ENCODE measurements at places on chromosomes 16 and 17.

DNA sequence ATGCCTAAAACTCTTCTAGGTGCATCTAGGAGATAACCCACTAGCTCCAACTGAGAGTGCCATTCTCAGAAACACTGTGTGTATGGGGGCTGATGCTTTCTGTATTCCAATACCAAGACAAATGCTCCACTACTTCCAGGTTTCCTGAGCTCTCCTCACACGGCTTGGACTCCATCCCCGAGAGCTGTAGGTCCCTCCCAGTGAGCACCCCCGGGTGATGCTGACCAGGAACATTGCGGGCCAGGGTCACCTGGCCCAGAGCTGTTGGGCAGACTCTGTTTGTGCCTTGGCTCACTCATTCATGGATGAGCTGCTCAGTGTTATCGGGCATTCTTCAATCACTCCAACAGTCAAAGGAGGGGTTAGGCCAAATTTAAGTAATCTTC lies 7.0 kb downstream of the CUEDC1 start:
- DNase-seq: no peak

GRCh38 chr17:27759528-27759927 lies 40.8 kb downstream of the NOS2 start:
- no peak for DNase-seq

GRCh38 chr17:43907998-43908721 lies 824 bp upstream of the MPP2 start:
- DNase-seq: peak; percentile 91

DNA sequence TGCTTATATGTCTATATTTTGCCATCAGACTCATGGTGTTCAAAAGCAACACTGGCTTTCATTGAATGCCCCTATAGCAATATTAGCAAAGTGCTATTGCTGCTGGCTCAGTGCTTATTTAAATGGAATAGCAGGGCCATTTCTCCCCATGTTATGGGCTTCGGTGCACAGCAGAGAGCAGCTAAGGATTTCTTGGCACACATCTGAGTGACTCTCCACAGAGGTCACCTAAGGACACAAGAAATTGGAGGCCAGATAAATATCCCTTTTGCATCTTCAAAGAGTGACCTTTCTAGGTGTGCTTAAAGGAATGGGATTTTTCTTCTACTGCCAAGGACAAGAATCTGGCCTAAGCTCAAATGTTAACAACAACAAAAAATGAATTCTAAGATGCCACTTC lies 751.8 kb downstream of the CDH11 start:
- no peak for DNase-seq

- DNase-seq: no peak
These were observed 80.9 kb downstream of the SLC6A2 start for GRCh38 chr16:55736671-55737070.

GRCh38 chr17:1021147-1021546 lies 24.2 kb downstream of the TIMM22 start:
- DNase-seq: no peak

DNA sequence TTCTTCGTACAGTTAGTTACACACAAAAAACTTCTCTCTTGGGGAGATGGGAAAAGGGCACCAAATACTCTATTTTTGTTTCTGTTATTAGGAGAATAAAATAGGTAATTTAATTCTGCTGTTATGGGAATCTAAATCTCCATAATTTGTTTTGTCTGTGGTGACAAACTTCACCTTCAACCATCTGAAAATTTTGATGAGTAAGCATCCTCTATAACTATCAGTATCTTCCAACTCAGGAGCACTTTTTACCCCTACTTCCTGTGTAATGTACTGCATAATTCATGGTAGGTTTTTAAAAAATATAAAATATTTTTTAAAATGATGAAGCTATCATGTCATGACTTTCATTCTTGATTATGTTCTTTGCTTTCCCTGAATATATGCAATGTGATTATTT lies 33.6 kb upstream of the CNTNAP4 start:
- DNase-seq: no peak

DNA sequence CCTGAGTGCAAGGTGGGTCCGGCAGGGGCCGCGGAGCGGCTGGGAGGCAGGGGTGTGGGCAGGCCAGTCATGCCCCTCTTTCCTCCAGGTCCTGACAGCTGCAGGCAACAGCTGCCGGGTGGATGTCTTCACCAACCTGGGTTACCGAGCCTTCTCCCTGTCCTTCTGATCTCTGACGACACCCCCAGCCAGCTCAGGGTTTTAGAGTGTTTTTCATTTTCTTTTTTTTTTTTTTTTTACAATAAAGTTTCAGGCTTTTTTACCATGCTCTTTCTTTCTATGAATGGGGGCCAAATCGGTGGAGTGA lies 3.6 kb downstream of the THOC6 start:
- no peak for DNase-seq

GRCh38 chr16:50743581-50744225 lies 1.8 kb downstream of the CYLD start:
- no peak for DNase-seq

GRCh38 chr17:75703591-75703990 lies 17.7 kb upstream of the ITGB4 start:
- DNase-seq: no peak

DNA sequence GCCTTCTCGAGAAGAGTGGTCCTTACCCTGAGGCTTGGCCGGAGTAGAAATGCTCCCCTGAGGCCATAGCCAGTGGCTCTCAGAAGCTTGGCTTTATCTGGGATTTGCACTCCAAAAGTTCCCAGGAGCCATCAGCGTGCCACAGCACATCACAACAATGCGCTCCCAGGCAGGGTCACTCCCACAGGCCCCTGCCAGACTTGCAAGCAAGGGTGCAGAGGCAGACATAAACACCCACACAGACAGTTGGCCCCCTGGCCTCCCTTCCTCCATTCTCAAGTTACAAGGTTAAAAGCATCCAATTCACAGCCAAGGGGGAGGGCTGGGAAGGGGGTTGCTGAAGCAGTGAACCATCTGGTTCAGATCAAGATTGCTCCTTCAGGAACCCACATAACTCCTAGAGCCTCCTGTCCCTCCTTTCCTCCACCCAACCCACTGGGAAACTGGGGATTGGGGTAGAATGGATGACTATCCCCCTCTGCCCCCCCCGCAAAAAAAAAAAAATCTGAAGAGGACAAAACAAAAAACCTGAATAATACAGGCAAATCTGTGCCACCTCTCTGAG lies 1.8 kb downstream of the ST3GAL2 start:
- DNase-seq: peak; percentile 91

DNA sequence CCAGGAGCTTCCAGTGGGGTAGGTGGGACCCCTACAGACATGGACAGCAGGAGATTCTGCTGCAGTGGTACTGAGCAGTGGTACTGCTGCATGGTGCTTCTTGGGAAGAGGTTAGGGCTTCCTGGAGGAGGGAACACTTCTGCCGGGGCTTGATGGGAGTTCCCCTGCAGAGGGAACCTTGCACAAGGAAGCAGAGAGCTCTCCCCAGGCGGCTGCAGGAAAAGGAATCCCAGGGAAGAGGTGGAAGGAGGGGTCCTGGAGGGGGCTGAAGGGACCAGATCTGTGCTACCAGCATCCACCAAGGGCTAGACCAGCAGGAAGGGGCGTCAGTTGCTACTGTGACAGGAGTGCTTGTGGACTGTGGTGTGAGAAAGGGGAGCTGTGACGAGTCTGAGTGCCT lies 10.6 kb downstream of the RIPOR1 start:
- no peak for DNase-seq

DNA sequence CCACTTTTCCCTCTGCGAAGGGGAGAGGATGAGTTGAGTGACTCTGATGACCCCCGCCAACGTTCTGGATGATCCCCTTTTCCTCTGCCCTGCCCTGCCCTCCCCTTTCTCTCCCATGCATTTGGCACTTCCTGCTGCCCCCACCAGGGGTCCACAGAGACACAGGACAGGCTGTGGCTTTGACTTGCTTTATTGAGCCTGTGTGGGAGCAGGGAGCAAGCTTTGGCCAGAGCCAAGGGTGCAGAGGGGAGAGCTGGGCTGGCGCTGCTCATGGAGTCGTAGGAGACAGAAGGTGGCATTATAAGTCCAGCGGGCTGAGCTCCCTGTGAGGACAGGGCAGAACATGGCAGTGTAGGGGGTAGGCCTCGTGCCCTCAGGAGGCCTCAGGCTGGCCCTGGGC lies 1.6 kb downstream of the PPY start:
- peak; percentile 96 for DNase-seq

GRCh38 chr17:4534928-4535666 lies 20.1 kb downstream of the MYBBP1A start:
- peak; percentile 75 for DNase-seq

- peak; percentile 68 for DNase-seq
These were observed 48.2 kb downstream of the CCDC42 start for GRCh38 chr17:8696426-8696825.

DNA sequence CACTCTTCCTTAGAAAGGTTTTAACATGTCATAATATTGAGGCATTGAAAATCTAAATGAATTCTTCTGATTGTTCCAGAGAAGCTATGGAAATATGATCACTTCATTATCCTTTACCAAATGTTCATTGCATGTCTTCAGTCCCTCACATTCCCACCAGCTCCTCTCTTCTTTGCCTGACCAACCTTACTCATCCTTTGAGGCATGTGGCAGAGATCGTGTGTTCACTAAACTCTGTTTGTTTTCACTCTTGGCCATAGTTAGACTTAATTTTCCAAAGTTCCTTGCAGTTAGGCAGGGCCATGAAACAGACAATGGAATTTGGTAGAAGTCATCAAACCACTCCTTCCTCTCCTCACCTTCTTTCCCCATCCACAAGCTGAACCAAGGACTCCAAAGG lies 266.5 kb upstream of the HSBP1 start:
- DNase-seq: no peak

GRCh38 chr16:5862103-5862840 lies 764.7 kb upstream of the EEF2KMT start:
- DNase-seq: no peak

DNA sequence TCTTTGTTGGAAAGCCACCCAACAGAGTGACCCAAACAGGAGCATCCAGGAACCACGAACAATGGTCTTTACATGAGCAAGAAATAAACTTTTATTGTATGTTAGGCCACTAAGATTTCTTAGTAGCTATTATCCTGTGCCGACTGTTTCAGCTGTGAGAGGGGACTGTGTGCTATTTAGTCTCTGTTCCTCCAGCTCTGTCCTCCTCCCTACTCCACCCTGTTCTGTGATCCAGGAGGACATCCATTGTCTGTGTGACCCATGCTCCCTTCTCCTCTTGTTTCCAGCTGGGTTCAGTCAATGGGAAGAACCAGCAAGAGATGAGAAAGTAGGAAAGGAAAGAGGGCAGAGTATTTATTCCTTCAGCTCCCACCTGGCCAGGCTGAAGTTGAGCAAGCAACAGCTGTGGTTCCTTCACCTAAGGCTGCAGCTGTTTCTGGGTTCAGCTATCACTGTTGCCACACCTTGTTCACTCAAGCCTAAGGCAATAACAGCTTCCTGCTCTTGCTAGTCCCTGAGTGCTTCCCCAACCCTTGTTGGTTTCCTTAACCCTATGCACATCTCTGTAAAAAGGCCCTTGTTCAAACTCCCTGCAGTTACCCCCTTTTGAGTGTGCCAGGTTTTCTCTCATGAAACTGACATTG lies 14.9 kb upstream of the B4GALNT2 start:
- no peak for DNase-seq

- no peak for DNase-seq
These were observed 70.1 kb downstream of the KCNJ2 start for GRCh38 chr17:70239391-70239826.

DNA sequence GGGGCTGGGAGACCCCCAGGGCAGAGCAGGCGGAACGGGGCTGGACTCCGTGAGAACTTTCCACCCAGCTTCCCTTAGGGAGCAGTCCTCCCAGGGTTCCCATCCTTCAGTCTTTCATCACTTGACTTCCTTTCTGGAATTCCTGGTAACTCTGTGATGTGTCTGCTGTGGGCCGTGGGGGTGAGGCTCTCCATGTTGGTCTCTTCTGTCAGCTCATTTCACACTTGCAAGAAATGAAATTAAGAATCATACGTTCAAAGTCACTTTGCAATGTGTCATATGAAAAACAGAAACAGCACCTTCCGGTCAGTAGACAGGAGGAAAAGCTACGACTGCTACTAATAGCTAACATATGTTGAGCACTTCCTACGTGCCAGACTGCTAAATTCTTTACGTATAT lies 5.4 kb upstream of the BBS2 start:
- DNase-seq: no peak

- DNase-seq: peak; percentile 92
These were observed 9.7 kb upstream of the SNF8 start for GRCh38 chr17:48954300-48954755.

- DNase-seq: peak; percentile 69
These were observed 10.6 kb upstream of the CCL5 start for GRCh38 chr17:35890774-35891155.
